Cortex of kidney (tissue), 1 donor: ENCODE measurements at places on chromosomes 16 and 17.

GRCh38 chr16:19883296-19883965, 1.2 kb downstream of the GPRC5B start:
- DNase-seq, result no peak

- DNase-seq, result no peak
Measured at GRCh38 chr17:67412032-67412431, 35.0 kb downstream of the PITPNC1 start.

DNA sequence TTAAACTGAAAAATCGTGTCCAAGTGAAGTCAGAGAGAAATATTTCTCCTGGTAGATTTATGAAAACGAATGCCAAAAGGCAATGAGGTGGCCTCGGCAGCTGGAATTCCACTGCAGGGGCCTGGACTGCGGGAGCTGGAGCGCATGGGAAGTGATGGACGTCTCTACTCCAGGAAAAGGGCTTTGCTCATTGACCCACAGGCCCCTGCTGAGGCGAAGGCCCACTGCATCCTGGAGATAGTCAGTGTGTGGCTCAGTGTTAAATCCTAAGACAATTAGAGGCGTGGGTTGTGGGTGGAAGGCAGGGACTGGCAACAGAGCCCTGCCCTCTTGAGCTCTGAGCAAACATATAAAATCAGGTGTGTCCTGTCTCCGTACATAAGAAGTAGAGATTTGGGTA, 191.4 kb downstream of the SLC39A11 start:
- no peak for DNase-seq

DNA sequence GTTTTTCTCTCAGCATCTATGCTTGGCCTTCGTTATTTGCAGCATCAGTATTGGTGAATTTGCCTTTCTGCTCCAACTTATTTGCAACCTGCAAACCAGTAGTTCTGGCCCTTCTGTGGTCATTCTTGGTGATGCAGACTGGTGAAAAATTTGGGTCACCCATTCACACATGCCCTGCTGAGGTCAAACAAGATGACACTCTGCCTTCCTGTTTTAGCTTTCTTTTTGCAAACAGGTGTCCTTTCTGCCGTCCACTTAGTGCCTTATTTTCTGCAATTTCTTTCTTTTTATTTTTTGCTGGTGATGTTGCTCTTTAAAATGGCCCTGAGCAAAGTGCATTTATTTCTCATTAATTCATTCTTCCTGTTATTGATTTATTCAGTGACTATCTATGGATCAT, 31.3 kb downstream of the PLCG2 start:
- no peak for DNase-seq

GRCh38 chr17:2737693-2738092, 11.8 kb downstream of the CCDC92B start:
- DNase-seq, result no peak

GRCh38 chr17:40602445-40603443, 37.5 kb upstream of the CCR7 start:
- DNase-seq, result no peak

GRCh38 chr17:74779948-74780400, 3.8 kb upstream of the NAT9 start:
- no peak for DNase-seq

DNA sequence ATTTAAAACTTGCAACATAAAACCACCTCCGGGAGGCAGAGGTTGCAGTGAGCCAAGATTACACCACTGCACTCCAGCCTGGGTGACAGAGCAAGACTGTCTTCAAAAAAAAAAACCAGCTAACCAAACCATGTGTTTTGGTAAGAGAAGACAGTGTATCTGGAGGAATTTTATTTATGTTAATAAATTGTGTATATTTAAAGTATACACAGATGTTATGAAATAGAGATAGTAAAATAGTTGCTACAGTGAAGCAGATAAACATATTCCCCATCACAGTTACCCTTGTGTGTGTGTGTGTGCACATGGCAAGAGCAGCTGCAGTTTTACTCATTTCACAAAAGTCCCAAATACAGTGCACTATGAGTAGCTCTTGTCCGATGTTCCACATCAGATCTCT, 54.8 kb upstream of the CRISPLD2 start:
- no peak for DNase-seq

GRCh38 chr16:84532291-84532724, 27.8 kb upstream of the MEAK7 start:
- DNase-seq, result no peak

DNA sequence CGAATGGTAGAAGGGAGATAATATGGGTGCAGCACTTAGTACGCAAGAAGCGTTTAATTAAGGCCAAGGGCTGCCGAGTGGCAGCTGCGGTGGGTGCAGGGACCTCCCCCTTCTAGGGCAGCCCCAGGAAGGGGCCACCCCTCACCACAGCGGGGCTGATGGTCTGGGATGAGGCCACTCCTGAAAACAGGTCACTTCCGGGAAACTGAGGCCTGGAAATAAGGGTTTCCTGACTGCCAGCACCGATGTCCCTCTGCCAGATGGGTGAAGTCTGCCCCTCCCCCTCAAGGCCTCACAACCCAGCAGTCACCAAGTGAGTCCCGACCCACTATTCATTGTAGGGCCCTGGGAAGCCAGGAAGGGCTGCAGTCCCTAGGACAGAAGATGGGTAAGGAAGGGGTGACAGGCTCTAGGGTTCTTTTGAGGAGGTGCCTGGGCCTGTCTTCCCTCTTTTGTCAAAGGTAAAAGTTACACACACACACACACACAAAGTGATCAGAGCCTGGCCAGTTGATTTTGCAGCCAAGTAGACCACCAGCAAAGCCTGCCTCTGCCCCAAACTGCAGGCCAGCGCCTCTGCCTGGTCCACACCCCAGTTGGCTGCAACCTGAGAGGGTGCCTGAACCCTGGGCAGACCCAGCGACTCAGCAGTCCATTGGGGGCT, 12.5 kb downstream of the SREBF1 start:
- no peak for DNase-seq

DNA sequence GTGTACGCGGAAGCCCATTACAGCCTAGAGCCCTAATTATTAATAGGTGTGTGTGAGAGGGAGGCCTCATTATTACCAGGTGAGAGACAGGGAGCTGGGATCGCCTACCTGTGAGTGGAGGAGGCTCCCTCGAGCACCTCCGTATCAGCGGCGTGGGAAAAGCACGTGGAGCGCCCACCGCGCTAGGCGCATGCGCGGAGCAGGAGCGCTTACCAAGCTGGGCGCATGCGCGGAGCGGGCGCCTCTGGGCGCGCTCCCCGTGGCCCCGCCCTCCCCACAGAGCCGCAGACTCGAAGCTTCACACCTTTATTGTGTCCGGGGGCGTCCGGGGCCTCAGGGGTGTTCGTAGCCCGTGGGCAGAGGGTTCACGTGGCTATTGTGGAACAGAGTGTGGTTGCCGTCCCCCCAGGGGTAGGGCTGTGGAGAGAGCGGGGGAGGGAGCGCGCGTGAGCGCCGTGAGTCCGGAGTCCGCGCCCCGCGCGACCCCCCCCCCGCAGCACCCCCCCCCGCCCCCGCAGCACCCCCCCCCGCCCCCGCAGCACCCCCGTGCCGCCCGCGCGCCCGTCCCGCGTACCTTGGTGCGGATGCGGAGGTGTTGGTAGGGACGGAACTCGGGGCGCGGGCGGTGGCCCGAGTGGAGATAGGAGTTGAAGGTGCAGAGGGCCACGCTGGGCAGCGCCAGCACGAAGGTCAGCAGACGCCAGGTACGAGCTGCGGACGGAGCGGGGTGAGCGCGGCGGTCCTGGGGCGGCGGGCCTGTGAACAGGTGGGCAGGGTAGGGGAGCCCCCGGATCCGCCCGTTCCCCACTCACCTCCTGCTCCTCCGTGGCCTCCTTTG, 500 bp downstream of the COX6A2 start:
- no peak for DNase-seq

DNA sequence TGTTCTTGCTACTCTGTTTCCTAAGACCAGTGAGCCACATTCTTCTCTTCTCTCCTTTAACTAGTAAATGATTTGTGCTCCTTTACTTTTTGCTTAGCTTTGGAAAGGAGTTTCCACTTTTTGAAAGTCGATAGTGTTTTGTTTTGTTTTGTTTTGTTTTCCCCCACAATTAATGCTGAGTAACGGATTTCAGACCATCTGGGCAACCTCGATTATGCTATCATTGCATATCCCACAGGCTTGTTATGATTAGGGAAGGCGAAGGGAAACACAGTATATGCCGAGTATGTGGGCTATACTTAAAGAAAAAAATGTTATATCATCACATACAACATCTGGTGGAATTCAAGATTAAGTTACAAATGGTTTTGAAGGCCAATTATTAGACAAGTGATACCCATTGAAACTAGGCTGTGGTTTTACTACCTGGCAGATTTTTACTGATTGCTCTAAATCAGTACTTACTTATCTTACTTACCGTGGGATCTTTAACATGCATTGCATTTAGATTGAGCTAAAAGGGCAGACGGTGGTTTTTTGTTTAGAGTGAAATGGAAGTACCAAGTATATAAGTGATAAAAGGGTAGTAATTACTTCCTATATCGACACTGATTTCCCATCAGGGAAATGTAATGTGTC, 361.3 kb upstream of the SOX9 start:
- DNase-seq, result no peak

DNA sequence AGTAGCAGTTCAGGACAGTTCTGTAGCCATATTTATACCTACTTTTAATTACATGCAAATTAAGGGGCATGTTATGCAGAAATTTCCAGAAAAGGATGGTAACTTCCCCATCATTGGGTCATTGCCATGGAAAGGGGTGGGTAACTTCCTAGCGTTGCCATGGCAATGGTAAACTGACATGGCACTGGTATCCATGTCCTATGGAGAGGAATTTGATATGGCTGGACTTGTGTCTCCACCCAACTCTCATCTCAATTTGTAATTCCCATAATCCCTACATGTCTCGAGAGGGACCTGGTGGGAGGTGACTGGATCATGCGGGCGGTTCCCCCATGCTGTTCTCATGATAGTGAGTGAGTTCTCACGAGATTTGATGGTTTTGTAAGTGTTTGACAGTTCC, 35.6 kb upstream of the CACNG4 start:
- no peak for DNase-seq

GRCh38 chr17:70295731-70296130, 126.4 kb downstream of the KCNJ2 start:
- no peak for DNase-seq

DNA sequence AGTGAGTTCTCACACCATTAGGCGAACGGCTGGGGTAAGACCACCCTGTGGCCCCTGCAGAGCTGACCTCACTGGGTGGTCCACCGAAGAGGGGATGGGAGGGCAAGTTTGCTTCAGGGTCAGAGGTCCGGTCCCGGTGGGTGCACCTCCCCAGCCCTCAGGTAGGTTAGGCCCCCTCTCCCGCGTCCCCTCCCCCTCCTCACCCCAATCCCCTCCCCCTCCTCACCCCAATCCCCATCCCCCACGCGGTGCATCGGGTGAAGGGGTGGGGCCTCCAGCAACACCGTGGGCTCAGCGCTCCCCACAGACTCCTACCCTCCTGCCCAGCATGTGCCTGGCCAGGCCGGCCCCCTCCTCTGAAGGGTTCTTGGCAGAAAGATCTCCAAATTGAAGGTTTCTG, 13.4 kb downstream of the MCRIP1 start:
- DNase-seq, result no peak

GRCh38 chr17:82664276-82664575, 16.0 kb upstream of the WDR45B start:
- no peak for DNase-seq

DNA sequence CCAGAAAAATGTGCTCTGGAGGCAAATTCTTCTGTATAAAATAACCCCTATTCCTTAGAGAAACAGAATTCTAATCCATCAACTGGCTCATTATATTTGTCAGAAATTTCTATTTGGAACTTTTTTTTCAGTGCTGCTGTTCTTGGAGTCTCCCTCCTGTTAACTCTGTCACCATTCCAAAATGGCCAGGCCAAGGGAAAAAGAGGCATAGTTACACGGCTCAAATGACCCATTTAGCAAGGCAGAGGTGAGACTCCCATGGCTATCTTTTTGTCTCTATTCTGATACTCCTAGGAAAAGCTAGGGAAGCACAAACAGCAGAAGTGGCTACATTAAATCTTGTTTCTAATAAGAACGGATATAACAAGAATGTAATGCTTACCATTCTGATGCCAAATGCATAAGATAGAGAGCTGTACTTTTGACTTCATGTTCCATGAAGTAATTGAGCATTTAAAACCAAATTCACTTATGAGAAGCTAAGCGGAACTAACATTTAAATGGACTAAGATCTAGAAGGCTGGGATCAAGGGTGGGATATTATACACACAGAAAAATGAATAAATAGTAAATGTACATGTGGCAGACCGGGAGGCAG, 64.4 kb upstream of the CORO6 start:
- no peak for DNase-seq

GRCh38 chr16:66427036-66427860, at the start of gene BEAN1:
TSS of gene BEAN1 (plus strand) at chr16:66427295. CDS start at chr16:66437677, 10,382 bp downstream.
- no peak for DNase-seq

DNA sequence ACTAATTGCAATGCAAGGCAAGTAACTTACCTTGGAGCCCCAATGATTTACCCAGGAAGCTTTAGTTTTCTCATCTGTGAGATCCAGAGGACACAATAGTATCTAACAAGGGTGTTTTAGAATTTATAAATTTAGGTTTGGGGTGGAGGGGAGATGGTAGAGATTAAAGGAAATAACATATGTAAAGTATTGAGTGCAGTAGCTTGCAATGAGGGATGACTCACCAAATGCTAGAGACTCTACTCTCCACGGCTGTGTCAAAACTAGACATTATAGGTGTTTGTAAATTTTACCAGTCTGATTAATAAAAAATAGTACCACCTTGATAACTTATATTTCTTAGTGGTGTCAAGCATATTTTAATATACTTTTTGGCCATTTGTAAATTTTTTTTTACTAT, 3.7 kb upstream of the ABCA9 start:
- no peak for DNase-seq

GRCh38 chr16:30000735-30001631, 4.9 kb downstream of the INO80E start:
- DNase-seq, result no peak

DNA sequence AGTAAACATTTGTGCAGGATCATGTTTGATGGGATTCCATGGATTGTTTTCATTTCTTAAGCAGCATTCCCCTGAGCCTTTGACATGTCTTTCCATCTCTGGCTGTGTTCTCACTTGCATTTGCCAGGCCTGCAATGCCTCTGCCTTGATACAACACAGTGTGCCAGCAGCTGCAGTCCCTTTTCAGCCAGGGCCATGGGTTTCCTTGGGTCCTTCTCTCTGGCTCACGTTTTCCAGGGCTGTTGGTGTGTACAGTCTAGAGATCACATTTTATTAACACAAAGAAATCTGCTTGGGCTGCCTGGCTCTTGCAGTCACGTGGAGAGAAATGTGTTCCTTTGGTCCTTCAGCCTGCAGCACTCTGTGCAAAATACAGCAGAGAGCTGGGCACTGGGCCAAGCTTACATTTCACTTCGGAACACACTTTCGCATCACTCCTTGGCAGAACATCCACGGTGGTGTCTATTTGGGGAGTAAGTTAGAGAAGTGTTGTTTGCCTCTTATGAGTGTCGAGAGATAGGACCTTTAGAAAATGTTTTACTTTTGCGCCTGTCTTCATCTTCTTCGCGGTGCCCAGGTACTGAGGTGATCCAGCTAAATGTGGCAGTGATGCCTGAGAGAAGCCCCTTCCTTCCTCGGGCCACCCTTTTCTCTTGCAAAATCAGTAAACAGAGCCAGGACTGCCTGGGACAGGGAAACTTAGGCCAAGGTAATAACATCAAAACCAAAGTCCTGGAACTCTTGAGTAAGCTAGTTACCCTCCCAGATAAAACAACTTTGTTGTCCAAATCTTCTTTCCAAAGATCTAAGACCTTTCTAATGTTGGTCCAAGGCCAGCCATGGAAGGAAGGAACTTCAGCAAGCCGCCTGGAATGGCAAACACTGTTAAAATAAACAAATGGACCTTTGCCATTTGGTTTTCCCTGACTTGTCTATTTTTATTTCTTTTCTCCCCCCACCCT, 20.9 kb downstream of the HLF start:
- no peak for DNase-seq

GRCh38 chr17:2094891-2095535, 40.1 kb downstream of the HIC1 start:
- no peak for DNase-seq

- no peak for DNase-seq
Measured at GRCh38 chr17:39223907-39224777, 1.6 kb downstream of the STAC2 start.
